T-cell (primary cell): ENCODE measurements at places on chromosomes 3 and 15. TPM values are rescaled to one million over a fixed set of nuclear protein-coding genes. Genes with fewer than 3 reads are reported as not detected.

DNA sequence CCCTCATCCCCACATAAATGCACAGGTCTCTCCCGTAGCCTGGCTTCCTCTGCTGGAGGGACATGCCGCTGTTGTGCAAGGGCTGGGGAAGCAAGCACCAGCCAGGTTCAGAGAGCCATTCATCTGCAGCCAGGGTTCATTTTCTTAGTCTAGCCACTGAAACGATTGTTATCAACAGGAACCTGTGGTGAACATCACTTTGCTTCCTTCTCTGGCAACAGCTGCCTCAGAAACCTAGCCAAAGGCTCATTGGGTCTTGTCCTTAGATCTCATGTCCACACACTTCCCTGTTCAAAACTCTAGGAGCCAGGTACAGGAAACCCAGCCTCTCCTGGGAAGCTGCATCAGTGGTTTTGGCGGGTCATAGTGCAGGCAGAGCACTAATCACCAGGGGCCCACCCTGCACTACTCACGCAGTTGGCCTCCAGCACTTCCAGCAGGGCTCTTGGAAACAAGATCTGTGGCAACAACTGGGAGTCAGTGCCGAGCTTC is 47.0 kb downstream of the OXNAD1 start:
- peak overlapping the region; percentile 72 for H3K27ac ChIP-seq
- peaks cover 5% of the 10 kb centered on the region for H3K36me3 ChIP-seq
- peaks cover 85% of the 10 kb centered on the region for H3K4me1 ChIP-seq
- peak; percentile 46 for DNase-seq

GRCh38 chr3:170355738-170356595 is 1.5 kb upstream of the SKIL start:
- H3K4me1 ChIP-seq: peaks cover 11% of the 10 kb centered on the region
- no peak for DNase-seq
- H3K36me3 ChIP-seq: peaks cover 2% of the 10 kb centered on the region
- H3K27ac ChIP-seq: peak overlapping the region; percentile 78
- no peaks in the 10 kb centered on the region for H3K27me3 ChIP-seq
- peak overlapping the region; percentile 66 for H3K4me3 ChIP-seq

DNA sequence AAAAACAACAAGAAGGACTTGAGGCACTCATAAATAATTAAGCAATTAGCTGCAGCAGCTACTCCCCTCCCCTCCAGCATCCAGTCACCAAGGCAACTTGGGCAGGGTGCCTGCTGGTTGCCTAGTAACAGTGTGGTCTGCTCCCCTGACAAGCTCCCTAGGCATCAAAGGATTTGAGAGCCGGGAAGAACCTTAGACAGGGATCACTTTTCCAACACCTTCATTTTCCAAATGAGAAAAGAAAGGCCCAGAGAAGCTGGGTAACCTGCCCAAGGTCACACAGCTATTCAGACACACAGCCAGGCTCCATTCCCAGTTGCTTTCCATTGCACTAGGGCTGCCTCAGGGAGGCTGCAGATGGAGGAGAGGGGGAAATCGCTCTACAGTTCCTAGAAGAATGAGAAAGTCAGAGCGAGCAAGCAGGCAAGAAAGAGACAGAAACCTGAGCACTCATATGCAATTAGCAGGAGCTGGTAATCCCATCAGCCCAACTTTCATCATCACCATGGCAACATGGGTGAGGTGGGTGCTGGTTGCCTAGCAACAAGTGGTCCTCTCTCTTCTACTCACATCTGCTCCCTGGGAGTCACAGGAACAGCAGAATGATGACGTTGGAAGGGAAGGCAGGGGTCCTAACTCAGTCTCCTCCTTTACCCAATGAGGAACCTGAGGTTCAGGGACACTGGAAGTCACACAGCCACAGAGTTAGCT is 3.6 kb upstream of the EIF4E3 start:
- H3K4me3 ChIP-seq: no peak overlapping the region
- H3K27ac ChIP-seq: peak overlapping the region; percentile 45
- peaks cover 21% of the 10 kb centered on the region for H3K4me1 ChIP-seq
- no peaks in the 10 kb centered on the region for H3K36me3 ChIP-seq

GRCh38 chr3:140758791-140759444 is 81.1 kb downstream of the TRIM42 start:
- no peak overlapping the region for H3K27ac ChIP-seq
- no peaks in the 10 kb centered on the region for H3K36me3 ChIP-seq
- peaks cover 5% of the 10 kb centered on the region for H3K27me3 ChIP-seq
- H3K4me1 ChIP-seq: peaks cover 10% of the 10 kb centered on the region
- DNase-seq: no peak

- H3K27ac ChIP-seq: no peak overlapping the region
- H3K4me1 ChIP-seq: no peaks in the 10 kb centered on the region
- peaks cover 5% of the 10 kb centered on the region for H3K27me3 ChIP-seq
- no peak overlapping the region for H3K4me3 ChIP-seq
These were observed 24.8 kb upstream of the ACTC1 start for GRCh38 chr15:34820110-34820509.

GRCh38 chr15:100764778-100765466 is 114.7 kb upstream of the ALDH1A3 start:
- H3K4me1 ChIP-seq: no peaks in the 10 kb centered on the region
- no peaks in the 10 kb centered on the region for H3K27me3 ChIP-seq
- H3K27ac ChIP-seq: no peak overlapping the region
- no peaks in the 10 kb centered on the region for H3K36me3 ChIP-seq

The GOLGA8N gene
- total RNA-seq: 10.6 TPM

The FMN1 gene
- total RNA-seq: 0.20 TPM

GRCh38 chr3:184155644-184156521 is 706 bp downstream of the DVL3 start:
- no peaks in the 10 kb centered on the region for H3K36me3 ChIP-seq
- H3K27ac ChIP-seq: peak overlapping the region; percentile 57
- H3K4me1 ChIP-seq: peaks cover 23% of the 10 kb centered on the region
- H3K4me3 ChIP-seq: peak overlapping the region; percentile 86

DNA sequence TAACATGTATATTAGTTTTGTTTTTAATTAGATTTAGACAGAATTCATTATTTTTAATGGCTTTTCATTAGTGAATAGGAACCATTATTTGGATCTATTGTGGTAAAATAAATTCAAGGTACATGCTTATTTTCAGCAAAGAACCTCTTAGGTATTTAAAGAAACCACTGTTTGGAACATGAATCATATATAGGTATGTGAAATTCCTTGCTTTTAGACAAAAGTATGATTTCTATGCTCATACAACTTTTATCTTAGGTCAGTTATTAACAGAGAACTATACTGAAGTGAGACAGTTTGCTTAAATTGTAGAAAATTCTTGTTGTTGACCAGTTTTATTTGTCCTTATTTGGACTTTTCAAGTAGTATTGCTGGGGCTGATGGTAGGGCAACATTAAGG is 389.9 kb downstream of the FEZF2 start:
- H3K27me3 ChIP-seq: no peaks in the 10 kb centered on the region
- no peak overlapping the region for H3K27ac ChIP-seq
- no peak overlapping the region for H3K4me3 ChIP-seq

- H3K27ac ChIP-seq: no peak overlapping the region
- no peaks in the 10 kb centered on the region for H3K36me3 ChIP-seq
- H3K27me3 ChIP-seq: no peaks in the 10 kb centered on the region
- no peak for DNase-seq
These were observed 34.4 kb upstream of the PRICKLE2 start for GRCh38 chr3:64259636-64260035.

GRCh38 chr3:143302638-143303171 is 183.1 kb downstream of the CHST2 start:
- peaks cover 3% of the 10 kb centered on the region for H3K4me1 ChIP-seq
- no peak for DNase-seq
- H3K36me3 ChIP-seq: no peaks in the 10 kb centered on the region
- no peak overlapping the region for H3K4me3 ChIP-seq
- H3K27ac ChIP-seq: no peak overlapping the region

DNA sequence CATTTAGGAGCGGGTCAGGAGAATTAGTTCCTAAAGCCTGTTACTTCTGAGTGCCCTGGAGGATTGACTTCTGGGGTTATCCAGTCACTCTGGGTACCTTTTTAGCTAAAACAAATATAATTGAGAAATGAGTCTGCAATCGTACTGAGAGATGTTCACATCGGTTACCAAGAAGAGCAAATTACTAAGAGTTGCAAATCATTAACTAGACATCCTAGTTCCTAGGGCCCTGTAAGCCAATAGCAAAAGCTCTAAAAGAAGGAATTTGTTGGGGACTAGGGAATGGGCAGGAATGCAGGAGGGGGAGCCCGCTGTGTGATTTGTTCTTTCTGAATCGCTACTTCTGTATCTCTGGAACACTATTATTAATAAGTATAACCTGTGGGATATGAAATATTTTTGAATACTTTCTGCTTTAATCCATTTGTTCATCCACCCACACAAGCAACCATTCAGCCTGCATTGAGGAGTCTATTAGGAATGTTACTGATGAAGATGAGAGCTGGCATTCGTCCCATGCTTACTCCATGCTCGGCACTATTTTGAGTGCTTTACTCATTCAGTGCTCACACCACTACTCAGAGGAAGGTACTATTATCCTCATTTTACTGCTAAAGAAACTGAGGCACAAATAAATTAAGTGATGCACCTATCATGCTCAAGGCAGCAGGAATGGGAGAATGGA is 31.5 kb upstream of the KY start:
- H3K4me3 ChIP-seq: no peak overlapping the region
- H3K36me3 ChIP-seq: no peaks in the 10 kb centered on the region
- no peak for DNase-seq
- H3K27ac ChIP-seq: no peak overlapping the region

- no peak overlapping the region for H3K4me3 ChIP-seq
- no peaks in the 10 kb centered on the region for H3K36me3 ChIP-seq
- H3K27me3 ChIP-seq: peaks cover 14% of the 10 kb centered on the region
- H3K27ac ChIP-seq: no peak overlapping the region
These were observed 49.1 kb downstream of the CYP19A1 start for GRCh38 chr15:51289290-51289689.

DNA sequence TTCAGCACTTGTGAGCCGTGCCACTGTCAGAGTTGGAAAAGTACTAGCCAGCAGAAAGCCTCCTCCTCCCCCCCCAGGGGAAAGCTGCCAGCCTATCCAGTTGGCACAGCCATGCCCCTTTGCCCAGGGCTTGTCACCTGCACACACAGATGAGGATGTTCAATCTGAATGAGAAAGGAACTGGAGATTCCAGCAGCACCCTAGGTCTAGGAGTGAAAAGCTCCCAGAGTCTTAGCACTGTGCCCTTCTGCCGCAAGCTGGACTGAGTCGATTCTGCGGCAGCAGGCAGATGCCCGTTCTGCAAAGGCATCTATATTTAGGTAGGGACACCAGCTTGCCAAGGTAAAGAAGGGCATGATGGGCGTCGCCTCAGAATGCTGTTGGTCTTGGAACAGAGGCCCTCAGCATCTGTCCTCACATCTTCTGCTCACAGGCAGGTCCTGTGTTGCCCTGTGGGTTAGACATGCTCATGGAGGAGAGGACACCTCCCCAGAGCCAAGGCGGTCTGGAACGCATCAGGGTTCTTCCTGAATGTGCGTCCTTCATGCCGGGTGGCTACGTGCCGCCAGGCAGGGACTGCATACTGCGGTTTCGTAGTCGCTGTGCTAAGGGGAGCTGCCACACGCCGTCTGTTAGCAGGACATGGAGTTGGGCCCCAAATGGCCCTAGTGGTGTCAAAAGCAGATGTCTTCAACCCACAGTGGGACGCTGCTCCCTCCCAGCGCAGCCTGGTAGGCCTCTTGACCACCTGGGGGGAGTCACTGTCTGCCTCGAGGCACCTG is 109.5 kb downstream of the VGLL4 start:
- no peaks in the 10 kb centered on the region for H3K4me1 ChIP-seq
- H3K36me3 ChIP-seq: no peaks in the 10 kb centered on the region
- no peak overlapping the region for H3K4me3 ChIP-seq
- DNase-seq: no peak

DNA sequence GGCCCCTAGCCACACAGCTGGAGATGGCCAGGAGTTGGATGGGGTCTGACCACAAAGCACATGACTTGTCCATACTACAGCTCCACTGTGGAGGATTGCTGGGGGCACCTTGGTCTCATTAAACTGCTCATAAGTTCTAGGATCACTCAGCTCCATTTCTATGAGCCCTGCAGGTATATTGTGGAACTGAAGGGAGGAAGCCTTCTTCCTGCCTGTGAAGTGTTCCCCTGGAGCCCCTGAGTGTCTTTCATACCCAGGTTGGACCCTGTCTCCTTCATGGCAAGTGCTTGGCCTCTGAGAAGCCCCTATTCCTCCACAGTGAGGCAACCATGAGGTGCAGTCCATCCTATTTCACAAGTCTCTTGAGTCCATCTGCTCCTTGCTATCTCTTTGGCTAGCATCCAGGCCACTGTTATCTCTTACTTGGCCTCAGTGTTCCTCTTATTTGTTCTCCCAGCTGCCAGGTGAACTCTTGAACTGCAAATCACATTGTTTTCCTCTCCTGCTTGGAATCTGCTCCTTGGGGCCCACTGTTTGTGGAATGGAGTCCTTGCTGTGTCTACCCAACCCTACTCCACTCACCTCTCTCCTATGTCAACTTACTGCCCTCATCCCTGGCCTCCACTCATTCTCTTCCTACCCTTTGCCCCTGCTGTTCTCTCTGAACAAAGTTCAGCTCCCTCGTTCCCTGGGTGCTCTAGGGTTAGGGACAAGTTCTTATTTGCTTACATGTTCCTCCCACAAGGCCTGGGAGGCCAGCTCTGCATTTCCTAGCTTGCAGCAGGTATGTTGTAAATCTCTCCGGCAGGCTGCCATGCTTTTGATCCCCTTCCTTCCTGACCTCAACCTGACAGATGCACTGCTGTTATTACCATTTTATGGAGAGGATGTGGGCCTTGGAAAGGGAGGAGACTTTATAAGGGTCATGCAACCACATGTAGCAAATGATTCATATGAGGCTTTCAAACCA is 1.2 kb downstream of the ACOX2 start:
- H3K4me3 ChIP-seq: no peak overlapping the region
- no peaks in the 10 kb centered on the region for H3K27me3 ChIP-seq
- no peak overlapping the region for H3K27ac ChIP-seq
- DNase-seq: no peak
- H3K4me1 ChIP-seq: no peaks in the 10 kb centered on the region
- H3K36me3 ChIP-seq: no peaks in the 10 kb centered on the region

The CAMKV gene
- total RNA-seq: not detected

- no peak overlapping the region for H3K4me3 ChIP-seq
- H3K27ac ChIP-seq: no peak overlapping the region
- H3K4me1 ChIP-seq: peaks cover 3% of the 10 kb centered on the region
- no peak for DNase-seq
These were observed 180.9 kb upstream of the TBL1XR1 start for GRCh38 chr3:177378168-177378567.

DNA sequence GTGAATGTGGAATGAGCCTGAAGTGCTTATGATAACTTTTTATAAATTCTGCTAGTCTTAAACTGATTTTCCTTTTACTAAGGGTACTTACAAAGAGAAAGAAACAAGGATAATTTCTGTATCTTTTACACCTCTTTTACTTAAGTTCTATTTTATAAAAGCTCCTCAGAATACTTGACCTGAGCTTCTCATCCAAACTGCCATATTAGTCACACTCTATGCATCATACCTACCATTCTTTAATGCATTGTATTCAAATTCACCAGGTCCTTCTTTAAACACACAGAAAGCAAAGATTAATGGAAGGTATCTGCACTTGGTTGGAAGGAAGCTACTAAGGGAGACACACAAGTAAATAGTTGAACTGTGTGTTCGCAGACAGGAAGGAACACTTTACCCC is 1.6 kb upstream of the TOPAZ1 start:
- H3K36me3 ChIP-seq: no peaks in the 10 kb centered on the region
- no peaks in the 10 kb centered on the region for H3K27me3 ChIP-seq
- no peak overlapping the region for H3K4me3 ChIP-seq
- DNase-seq: no peak
- H3K4me1 ChIP-seq: peaks cover 2% of the 10 kb centered on the region

The TTC21A gene
- total RNA-seq: 5.4 TPM

GRCh38 chr3:138433892-138434275 is 532 bp upstream of the ESYT3 start:
- peak overlapping the region; percentile 65 for H3K4me3 ChIP-seq
- no peaks in the 10 kb centered on the region for H3K36me3 ChIP-seq
- no peak for DNase-seq
- no peaks in the 10 kb centered on the region for H3K4me1 ChIP-seq
